Stimulated activated naive B cell treated with anti-CD40 and anti-IgM and Interleukin-4, amounts not matched to agents 10 μg/mL and 1 μg/mL and 100 μg/mL, for 72 hours (primary cell): ENCODE measurements at places on chromosomes 6 and 20.

DNA sequence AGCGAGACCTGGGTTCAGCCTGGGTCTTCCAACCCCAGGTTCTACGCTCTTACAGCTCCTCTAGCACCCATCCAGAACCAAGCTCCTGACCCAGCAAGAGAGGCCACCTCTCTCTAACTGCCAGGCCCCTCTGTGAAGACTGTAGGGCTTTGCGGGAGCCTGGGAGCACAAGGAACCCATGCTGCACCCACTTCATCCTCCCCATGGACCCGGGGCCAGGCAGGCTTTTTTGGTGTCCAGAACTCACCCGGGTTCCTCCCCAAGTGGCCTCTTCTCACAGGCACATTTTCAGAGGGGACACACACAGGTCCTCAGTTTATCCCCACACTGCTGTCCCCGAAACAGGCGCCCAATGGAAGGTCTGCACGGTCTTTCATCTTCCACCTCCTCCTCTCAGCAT is 145.9 kb downstream of the SYNDIG1 start:
- no peak for DNase-seq

GRCh38 chr6:123518441-123519188 is 118.1 kb downstream of the TRDN start:
- DNase-seq, result no peak

DNA sequence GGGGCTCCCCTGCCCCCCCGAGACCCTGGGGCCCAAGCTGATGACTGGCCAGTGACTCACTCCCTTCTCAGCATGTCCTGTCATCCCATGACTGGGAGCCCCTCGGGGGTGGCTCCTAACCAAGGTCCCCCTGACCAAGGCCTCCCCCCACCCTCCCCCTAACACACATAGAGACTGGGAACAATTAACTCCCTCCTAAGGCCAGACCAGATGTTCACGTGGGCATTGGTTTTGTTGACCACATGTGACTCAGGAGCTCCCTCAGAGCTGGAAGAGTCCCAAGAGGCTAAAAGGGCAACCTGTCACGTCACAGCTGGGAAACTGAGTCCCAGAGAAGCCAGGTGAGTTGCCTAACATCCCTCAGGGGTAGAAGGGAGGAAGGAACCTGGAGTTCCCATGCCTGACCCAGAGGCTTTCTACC is 10.6 kb upstream of the CCN5 start:
- no peak for DNase-seq

GRCh38 chr6:20814494-20814893 is 280.2 kb downstream of the CDKAL1 start:
- DNase-seq, result no peak

GRCh38 chr6:32912951-32913350 is 27.9 kb downstream of the HLA-DMB start:
- no peak for DNase-seq

DNA sequence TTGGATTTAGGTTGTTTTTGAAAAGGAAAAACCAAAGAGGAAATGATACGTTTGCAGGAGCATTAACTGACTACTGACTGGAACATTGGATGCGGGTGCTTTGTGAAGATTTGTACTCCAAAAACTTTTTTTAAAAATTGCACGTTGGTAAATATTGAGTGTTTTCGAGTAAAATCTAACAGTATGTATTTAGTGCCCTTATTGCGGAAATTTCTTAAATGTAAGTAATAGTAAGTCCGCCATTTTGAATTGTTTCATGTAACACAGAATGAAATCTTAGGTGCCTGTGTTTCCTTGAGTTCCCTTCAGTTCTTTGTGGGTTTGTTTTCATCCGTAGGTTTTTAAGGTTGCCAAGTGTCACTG is 15.2 kb upstream of the LIN28B start:
- DNase-seq, result no peak

GRCh38 chr6:36029464-36029863 is 1.9 kb downstream of the MAPK14 start:
- no peak for DNase-seq

DNA sequence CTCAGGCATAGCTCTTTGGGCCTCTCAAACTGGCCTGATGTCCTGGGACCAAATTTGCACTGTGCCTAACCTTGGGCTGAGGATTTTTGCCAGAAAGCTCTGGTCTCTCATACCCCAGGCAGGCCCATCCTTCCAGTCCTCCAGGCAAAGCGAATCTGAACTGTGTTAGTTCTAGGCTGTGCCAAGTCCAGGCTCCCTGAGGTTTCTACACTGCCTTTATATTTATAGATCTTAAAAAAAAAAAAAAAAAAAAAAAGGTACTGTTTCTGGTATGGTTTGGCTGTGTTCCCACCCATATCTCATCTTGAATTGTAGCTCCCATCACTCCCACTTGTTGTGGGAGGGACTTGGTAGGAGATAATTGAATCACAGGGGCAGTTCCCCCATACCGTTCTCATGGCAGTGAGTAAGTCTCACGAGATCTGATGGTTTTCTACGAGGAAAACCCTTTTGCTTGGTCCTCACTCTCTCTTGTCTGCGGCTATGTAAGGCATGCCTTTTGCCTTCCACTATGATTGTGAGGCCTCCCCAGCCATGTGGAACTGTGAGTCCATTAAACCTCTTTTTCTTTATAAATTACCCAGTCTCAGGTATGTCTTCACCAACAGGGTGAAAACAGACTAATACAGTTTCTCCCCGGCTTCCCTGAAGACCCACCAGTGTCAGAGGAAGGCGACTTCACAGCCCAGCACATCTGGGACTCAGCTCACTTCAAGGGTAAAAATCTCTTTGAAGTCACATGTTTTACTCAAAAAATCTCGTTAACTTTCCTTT is 39.0 kb upstream of the TBXT start:
- no peak for DNase-seq

DNA sequence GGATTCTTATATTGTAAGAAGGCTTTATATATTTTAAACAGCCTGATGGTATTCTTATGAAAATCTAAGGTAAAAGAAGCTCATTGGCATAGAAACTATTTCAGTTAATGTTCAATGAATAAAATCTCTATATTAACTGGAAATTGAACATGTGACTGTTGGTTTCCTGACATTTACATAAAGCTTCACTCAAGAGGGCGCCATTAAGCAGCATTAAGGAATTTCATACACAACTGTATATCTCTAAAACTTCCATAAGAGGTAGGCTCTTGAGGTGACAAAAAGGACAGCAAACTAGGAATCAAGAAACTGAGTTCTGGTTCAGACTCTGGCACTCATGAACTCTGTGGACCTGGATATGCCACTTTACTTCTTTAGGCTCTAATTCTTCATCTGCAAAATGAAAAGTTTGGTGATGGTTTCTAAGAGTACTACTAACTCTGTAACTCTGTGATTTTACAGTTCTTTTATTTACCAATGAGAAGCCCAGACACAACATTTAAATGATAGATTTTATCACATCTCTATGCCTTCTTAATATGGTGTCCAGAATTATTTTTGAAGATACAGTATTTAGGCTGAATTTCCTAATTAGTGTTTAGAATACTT is 147.5 kb downstream of the FLRT3 start:
- DNase-seq, result no peak

DNA sequence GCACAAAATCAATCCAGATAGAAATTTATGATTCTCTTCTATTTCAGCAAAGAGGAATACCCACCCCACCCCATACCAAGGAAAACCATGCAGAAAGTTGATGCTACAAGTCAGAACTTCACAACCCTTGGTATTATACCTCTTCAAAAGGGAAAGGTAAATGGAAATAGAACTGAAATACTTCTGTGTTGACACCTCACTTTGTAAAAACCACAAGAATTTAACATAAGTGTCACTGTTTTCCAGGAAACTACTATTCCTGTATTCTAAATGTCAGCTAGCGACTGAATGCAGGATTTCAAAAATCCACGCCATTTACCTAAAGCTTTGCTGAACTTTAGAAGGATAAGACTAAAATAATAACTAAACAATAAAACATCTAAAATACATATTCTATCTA is 3.6 kb downstream of the CPNE1 start:
- DNase-seq, result no peak

GRCh38 chr6:112066606-112067005 is 12.7 kb downstream of the CCN6 start:
- DNase-seq, result no peak

DNA sequence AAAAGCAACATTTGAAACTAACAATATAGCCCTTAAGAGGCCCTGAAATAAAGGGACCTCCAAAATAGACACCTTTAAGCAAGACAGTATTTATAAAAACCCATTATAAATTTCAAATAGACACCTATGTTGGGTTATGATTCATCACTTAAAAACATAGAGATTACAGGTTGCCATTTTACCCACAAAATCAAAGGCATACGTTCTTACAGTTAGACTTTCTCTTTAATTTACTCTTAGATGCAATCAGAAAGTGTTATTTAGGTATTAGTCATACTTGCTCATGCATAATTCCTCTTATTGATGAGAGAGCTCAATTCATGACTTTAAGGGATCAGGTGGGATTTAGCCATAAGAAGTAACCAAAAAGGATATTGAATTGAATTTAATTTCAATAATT is 51.5 kb upstream of the TMEM200A start:
- no peak for DNase-seq

- DNase-seq, result no peak
Observed at GRCh38 chr6:169337886-169338445, 84.3 kb upstream of the THBS2 start.

- DNase-seq, result no peak
Observed at GRCh38 chr20:10540636-10541493, 105.8 kb downstream of the SLX4IP start.

- no peak for DNase-seq
Observed at GRCh38 chr6:47256361-47256760, 53.3 kb downstream of the TNFRSF21 start.

DNA sequence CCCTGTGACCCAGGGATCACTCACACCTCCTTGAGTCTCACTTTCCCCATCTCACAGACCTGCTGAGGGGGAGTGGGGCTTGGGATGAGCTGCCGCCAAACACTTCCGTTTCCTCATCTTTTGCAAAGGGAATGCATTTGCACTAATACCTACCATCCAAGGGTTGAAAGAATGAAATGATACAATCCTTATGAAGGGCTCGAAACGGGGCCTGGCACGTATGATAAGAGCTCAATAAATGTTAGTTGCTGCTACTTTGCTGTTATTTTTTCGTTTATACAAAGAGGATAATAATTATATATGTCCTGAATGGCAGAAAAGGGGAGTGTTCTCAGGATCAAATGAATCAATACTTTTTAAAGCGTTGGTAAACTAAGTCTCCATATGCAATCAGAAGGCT is 6.1 kb upstream of the TFAP2D start:
- no peak for DNase-seq

GRCh38 chr6:108260126-108260808 is 573 bp downstream of the SNX3 start:
- DNase-seq, result peak; percentile 26

DNA sequence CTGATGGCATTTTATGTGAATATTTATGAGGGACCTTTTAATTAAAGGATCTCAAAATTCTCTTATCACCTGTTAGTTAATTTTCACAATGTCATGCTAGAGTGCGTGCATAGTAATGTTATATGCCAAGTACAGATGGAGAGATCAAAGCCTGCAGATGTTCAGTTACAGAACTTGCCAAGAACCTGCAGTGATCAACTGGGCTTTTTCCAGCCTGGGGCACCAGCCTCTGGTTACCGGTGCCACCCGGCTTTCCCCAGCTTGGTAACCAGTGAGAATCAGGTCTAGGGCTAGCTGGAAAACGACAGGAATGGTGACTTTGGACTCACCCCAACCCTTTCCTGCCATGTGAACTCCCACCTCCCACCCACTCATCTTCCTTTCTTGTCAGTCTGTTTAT is 91.8 kb downstream of the CAP2 start:
- no peak for DNase-seq

GRCh38 chr6:53306819-53307347 is 41.9 kb downstream of the ELOVL5 start:
- DNase-seq, result peak; percentile 31

GRCh38 chr20:49569411-49570115 is 1.6 kb upstream of the PTGIS start:
- DNase-seq, result no peak

DNA sequence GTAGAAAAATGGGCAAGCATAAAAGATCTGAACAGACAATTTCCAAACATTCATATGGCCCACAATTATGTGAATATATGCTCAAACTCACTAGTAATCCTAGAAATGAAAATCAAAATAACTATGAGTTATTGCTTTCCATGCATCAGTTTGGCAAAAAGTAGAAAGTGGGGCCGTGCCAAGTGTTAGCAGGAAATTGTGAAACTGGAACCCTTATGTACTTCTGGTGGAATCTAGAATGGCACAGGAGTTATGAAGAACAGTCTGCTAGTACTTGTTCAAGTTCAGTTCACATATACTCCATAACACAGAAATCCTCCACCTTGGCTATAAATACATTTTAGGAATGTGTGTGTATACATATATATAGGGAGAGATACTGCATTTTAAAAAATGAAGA is 89.8 kb downstream of the EYA2 start:
- no peak for DNase-seq

DNA sequence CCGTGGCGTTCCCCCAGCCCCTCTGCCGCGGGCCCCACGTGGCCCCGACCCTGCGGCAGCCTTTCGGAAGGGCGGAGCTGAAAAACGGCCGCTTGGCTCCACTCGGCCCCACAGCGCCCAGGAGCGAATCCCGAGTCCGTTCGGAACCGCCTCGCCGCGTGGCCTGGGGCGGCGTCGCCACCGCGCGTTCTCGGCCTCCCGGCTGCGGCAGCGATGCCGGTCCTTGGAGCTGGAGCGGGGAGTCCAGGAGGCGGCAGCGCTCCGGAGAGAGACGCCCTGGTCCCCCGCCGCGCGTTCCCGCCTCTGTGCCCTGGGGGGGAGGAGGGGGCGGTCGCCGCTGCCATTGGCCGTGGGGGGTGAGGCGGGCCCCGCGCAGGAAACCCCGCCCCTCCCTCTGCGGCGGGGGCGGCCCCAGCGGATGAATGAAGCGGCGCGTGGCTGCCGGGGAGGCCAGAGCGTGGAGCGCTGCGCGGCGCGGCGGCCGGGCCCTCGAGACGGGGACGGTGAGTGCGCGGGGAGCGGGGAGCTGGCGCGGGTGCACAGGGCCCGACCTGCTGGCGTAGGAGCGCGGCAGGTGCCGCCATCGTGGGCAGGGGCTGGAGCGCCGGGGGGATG is at the start of gene SLCO4A1:
SLCO4A1 (plus strand) TSS at position 453 of the 615 bp plus-strand sequence. CDS start 13,952 bp downstream, outside the sequence.
- DNase-seq, result peak; percentile 79

DNA sequence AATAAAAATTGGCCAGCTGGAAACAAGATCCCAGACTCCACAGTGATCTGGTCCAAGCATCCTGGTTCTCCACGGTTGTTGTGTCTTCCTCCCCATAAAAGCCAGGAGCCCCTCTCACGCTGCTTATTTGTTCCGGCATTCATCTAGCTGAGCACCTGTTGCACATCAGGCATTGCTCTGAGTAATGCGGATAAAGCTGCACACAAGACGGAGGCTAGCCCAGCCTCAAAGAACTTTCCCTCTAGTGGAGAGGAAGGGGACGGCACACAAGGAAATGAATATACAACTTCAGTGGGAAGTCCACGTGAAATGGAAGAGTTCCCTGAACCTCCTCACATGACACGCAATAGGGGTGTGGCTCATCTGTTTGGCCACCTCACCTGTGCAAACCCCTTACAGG is 30.3 kb upstream of the NXT1 start:
- no peak for DNase-seq

DNA sequence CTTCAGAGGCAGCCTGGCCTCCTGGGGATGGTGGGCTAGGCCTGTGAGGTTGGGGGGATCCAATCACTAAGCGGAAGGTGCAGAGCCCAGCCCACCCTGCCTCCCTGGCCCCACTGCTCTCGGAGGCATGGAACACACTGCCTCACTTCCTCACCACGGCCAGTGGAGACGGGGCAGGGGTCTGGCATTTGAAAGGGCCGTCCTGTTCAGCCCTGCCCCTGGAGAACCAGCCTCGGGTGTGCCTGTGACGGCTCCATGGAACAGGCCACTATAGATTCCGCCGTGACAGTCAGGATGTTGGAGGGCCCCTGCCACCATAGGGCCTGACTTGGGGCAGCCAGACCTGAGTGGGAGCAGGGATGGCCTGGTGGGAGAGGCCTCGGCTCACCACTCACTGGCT is 110.2 kb downstream of the DACT2 start:
- no peak for DNase-seq
